ENCODE measurements at places on chromosomes 6 and 20.

DNA sequence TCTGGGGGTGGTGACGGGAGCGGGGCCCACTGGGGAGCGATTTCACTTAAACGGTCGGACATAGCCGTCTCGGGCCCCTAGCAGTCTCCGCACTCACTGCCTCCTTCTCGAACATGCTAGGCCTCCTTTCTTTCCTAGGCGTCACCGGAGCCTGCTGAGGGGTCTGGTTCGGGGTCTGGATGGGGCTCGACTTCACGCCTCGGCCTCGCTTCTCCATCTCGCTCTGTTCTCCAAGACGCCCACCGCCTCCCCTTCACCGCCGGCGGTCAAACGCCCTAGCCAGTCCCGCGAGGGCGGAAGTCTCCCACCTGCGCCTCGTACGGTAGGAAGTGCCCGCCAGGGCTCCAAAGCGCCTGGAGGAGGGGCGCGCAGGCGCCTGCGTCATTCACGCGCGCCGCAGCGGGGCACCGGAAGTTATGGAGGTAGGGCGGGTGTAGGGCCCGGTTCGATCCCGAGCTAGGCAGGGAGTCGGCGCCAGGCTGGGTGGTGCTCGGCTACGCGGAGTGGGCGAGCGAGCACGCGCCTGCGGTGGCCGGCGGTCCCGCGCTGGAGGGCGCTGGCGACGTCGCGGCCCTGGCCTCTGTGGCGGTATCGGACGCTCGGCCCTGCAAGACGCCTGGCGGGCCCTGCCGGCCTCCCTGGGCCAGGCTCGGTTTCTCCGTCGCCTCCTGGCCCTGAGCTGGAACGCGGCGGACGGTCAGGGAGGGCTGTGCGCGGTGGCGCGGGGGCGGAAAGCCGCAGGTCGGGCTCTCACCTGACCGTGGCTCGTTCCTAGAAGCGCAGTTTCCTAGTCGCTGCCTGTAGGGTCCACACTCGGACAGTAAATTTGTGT is at the start of the genes DYNLT2 and ERMARD:
Gene DYNLT2, minus strand, starts transcription at position 331 of the 832 bp plus-strand sequence. Its CDS starts 114 bp downstream, at position 217.
Gene ERMARD, plus strand, starts transcription at position 381 of the 832 bp plus-strand sequence. Its CDS starts 36 bp downstream, at position 417.
- DNase-seq: peak; percentile 88

DNA sequence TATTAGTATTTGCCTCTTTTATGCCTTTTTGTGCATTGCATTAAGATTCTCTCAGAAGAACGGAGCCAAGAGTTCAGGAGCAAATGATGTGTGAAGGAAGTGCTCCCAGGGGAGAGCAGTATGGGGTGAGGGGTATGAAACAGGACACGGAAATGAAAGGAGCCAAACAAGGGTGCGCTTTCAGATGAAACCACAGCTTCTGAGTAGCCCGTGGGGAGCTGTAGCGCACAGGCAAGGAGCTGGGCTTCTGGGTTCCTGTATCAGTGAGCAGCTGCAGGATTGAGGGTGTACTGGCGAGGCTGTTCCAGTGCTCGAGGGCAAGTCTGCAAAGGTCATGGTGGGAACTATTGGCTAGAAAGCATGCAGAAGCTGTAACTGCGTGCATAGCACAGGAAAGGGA is 25.4 kb downstream of the ANKEF1 start:
- DNase-seq: no peak

DNA sequence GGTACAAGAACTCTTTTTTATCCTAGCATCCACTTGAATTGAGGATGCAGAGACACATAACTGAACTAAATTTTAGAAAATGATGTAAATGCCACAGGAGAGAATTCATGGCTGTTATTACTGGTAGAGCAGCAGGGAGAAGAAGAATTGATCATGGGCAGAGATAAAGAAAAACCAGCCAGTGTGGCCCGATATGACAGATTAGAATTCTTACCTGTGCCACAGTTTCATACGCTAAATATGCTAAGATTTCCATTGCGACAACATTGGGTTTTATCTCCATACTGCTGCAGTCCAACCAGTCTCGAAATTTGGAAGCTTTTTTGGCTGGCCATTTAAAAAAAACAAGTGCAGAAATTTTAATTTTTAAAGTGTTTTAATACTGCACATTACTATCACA is 373.8 kb upstream of the RUNX2 start:
- no peak for DNase-seq

DNA sequence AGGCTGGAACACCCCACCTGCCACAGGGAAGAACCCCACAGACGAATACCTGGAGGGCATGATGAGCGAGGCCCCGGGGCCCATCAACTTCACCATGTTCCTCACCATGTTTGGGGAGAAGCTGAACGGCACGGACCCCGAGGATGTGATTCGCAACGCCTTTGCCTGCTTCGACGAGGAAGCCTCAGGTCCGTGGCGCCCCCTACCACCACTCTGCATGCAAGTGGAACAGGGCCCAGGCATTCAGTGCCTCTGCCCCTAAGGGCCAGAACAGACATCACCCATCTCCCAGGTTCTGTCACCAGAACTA is 6.6 kb downstream of the MYL9 start:
- DNase-seq: no peak

- DNase-seq: no peak
Observed at GRCh38 chr6:131816869-131817268, 9.0 kb downstream of the ENPP1 start.

GRCh38 chr6:25431975-25432307 is 152.8 kb downstream of the CARMIL1 start:
- no peak for DNase-seq

GRCh38 chr6:2863901-2864300 is 22.2 kb upstream of the SERPINB1 start:
- no peak for DNase-seq

DNA sequence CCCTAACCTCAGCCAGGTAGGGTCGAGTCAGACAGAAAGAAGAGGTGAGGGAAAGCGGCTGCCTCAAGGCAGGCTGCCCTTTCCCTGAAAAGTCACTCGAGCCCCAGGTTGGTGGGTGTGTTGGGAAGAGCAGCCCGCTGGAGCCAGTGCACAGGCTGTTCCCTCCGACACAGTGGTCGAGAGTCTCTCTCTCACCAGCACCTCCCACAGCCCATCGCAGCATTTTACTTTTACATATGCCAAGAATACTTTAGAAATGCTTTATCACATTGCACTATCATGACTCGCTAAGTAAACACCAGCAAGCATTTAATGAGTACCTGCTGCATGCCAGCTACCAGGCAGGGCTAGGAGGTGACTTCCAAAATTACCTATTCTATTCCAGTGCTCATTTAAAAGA is 1.7 kb downstream of the PRPH2 start:
- no peak for DNase-seq

DNA sequence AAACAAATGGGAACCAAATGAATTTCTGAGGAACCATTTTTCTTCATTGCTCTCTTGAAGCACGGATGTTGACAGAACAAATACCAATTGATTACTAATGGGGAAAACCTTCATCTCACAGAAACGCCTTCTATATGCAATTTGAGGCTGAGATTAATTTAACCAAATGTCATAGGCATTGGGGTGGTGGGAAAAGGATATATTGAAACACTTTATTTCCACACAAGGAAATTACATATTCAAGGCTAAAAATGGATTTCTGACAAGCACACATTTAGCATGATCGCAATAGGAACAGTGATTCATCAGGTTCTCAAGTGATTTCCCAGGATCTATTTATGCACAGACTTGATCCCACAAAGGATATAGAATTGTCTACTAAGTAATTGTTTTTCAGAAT is 88.9 kb downstream of the COL12A1 start:
- no peak for DNase-seq

- DNase-seq: peak; percentile 62
Observed at GRCh38 chr6:4134841-4135664, at the start of gene ECI2. Gene ECI2, minus strand, starts transcription at chr6:4135575. Its CDS starts 15 bp downstream, at chr6:4135560.

DNA sequence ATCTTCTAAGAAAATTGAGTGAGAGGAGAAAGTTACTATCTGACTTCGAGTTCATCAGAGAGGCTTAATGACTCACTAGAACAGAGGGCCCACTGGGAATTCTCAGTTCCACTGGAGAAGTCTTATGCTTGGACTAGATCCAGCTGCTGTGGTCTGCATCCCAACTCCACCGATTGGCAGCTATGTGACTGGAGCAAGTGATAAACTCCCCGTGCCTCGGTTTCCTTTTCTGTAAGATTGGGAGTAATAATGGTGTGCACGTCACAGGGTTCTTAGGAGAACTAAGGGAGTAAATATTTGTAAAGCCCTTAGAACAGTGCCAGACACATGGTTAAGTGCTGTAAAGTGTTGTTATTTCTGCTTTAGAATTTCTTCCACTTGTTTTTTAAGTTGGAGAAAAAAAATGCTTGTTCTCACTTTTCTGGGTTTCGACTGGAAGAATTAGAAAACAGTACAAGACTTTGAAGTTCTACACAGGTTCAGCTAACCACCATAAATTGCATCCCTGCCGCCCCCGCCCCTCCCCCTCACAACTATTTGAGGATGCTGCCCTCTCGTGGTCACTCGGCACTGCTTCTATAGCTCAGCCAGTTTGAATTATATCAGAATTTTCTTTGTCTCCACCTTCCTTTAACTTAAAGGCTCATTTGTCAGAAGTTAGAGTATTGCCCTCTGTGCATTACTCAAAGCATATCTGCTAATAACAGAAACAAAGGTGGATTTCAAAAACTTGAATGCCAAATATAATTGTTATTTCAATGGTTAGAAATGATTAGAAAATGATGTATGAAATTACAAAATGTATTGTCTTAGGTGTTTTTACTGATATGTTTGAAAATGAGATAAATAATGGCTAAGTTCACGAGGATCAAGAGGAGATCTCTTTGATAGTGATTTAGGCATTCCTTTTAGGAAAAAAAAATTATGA is 95.0 kb upstream of the IFNGR1 start:
- peak; percentile 72 for DNase-seq

- DNase-seq: no peak
Observed at GRCh38 chr6:135739288-135739687, 112.2 kb upstream of the PDE7B start.

- DNase-seq: no peak
Observed at GRCh38 chr6:158564243-158565121, 4.6 kb downstream of the TMEM181 start.

- DNase-seq: no peak
Observed at GRCh38 chr6:56837322-56837894, 117.5 kb upstream of the BEND6 start.

DNA sequence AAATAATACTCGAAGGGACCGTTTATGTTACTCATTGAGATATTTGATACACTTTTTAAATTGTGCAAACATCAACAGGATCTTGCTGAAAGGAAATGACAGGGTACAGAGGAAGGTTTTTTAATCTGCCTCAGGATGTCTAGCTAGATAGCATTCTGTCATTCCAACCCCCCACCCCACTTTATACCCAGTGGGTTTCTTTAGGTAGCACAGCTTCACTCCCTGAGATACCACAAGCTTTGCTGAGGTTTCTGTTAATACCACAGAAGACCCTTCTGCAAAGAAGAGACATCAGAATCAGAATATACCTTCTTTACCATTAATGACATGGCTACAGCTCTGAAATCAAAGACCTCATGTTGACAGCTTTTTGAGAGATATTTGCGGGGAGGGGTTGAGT is 1.3 kb downstream of the PHACTR2 start:
- no peak for DNase-seq

DNA sequence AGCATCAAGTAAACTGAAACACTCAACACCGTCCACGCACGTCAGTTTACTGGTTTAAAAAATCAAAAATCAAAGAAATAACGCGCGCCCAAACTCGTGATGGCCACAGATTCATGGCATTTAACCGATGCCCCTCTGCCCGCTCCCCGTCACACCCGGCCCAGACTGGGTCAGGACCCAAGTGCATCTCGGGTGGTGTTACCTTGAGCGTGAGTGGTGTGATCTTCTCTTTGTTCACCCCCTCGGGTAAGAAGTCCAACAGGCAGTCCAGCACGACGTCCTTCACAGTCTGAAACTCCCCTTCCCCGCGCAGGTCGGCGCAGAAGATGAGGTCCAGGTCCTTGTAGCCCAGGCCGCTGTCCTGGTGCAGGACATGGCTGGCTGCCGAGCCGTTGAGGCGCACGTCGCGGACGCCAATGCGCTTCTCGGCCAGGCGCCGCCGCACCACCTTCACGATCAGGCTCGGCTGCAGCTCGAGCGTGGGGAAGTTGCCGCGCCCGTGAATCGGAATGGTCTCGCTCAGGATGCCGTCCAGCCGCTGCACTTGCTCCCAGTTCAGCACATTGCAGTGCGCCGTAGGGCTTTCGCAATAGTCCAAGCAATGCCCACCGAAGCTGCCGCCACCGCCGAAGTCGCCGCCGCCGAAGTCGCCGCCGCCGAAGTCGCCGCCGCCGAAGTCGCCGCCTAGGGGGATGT is 945 bp downstream of the TENT5A start:
- DNase-seq: peak; percentile 61

DNA sequence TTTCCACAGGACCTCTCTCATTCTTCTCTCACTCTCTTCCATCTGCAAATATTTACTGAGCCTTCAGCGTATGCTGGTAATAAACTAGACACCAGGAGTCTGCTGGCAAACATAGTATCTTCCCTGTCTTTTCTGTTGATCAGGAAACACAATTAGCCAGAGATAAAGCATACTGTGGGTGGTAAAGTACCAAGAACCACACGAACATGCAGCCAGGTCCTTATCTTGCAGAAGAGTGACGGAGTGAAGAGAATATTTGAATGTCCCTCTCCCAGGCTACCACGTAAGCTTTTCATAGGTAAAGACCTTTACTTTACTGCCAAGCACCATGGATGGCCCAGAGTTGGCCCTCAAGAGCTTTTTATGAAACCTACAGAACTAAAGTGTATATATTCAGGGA is 13.3 kb downstream of the FHL5 start:
- DNase-seq: no peak

- no peak for DNase-seq
Observed at GRCh38 chr6:120384671-120385070, 949.6 kb downstream of the TBC1D32 start.

- DNase-seq: no peak
Observed at GRCh38 chr6:25652007-25652515, at the start of gene SCGN. Gene SCGN, plus strand, starts transcription at chr6:25652215. Its CDS starts 189 bp downstream, at chr6:25652404.

DNA sequence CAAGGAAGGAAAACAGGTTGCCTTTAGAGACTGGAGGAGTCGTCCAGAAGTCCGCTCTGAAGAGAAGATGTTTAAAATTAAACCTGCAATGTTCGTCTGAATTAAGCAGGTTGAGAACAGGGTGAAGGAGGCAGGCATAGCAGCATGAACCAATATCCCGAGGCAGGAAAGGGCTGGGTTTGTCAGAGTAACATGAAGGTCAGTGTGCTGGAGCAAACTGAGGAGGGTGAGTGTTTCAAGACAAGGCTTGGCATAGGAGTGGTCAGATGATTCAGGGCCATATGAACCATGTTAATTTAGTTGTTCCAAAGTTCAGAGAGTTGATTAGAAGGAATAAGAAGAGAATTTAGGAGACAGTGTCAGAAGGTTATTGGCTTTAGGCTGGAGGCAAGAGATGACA is 93.3 kb downstream of the UTRN start:
- DNase-seq: no peak

GRCh38 chr20:41862476-41862875 is 244.3 kb upstream of the CHD6 start:
- DNase-seq: no peak

- DNase-seq: peak; percentile 2
Observed at GRCh38 chr6:97049253-97050011, 124.9 kb downstream of the KLHL32 start.

- no peak for DNase-seq
Observed at GRCh38 chr6:22732176-22732970, 163.0 kb downstream of the HDGFL1 start.

GRCh38 chr6:25312034-25312620 is 33.0 kb downstream of the CARMIL1 start:
- no peak for DNase-seq

- no peak for DNase-seq
Observed at GRCh38 chr6:141539617-141540016, 593.1 kb upstream of the GJE1 start.
